Stimulated activated CD8-positive, alpha-beta memory T cell treated with anti-CD3 and anti-CD28 coated beads, Interleukin-15, amount 100 ng/mL, for 48 hours (primary cell): ENCODE measurements at places on chromosomes 11 and 22.
A peak's percentile ranks its signal among the peaks of the same experiment; 100 is the strongest.

DNA sequence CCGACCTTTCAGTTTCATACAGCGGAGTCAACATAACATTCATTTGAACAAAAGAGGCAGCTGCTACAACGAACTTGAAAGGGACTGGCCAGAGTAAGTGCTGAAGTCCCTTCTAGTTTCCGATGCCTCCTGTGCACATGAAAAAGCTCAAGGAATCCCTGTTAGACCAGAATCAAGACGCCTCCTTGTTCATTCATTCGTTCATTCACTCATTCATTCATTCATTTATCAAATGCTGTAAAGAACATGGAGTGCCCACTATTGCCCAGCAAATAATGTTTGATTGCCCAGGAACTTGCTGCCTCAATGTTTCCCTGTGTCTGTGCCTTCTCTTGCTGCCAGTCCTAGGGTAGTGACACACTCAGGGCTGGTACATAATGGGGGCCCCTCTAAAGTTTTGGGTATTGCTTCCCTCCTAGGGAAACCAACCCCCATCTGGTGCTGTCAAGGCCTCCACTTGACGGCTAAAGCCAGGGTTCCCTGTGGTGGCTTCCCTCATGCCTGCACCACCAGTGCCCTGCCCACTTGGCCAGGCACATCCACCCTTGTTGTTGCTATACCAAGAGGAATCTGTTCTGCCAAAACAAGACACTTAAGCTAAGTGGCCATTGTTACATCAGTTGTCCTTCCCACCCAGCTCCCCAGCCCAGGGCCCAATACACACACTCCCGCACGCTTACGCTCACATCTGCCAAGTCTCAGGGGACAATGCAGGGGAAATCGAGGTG lies 3.8 kb downstream of the TMPRSS13 start:
- DNase-seq = no peak

DNA sequence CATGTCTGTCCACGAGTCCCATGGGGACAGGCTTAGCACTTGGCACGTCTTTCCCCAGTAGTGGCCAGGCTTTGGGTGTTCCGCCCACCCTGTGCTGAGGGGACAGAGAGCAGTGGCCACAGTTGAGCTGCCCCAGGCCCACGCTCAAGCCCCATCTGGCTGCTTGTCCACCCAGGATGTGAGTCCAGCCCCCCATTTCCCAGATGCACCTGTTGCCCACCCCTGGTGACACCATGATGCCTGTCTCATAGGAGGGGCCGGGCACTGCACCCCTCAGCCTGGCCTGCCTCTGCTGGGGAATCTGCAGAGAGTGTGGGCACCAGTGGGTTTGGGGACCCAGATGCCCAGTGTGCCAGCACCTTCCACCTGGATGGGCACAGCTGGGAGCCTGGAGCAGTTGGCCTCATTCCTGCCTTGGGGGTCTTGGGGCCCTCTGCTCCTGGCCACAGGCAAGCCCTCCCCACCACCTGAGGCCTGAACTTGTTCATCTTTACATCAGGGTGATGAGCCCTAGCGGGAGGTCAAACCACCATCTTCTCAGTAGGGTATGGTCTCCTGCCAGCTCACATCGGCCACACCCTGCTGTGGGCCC lies 5.7 kb downstream of the SIGIRR start:
- DNase-seq = no peak

DNA sequence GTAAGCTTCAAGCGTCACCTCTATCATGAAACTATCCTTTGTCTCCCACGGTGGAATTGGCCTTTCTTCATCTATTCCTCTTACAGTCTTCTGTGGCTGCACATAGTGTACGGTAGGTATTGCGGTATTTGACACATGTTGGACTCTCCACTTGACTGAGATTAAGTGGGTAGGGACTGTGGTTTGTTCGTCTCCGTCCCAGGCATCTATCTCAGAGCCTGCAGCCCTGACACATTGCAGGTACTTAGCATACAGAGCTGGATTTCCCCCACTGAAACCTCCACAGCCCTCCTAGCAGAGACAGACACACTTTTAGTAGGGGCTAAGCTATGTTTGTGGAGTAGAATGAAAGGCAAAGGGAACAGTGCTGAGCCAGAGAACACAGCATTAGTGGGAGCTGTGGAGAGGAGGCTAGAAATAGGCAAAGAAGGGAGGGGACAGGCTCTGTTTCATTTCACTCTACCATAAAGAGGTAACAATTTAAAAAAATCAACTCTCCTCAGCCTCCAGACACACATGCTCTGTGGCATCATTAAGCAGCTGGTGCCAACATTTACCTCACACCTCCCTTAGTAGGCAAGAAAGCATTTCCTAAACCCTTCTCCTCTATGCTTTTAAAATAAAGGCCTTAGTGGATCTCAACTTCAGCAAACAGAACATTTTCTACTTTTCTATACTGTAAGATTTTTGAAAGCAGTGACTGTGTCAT lies 277.5 kb downstream of the KIRREL3 start:
- no peak for DNase-seq

- DNase-seq = no peak
Observed at GRCh38 chr11:34271727-34272126, 86.1 kb downstream of the ABTB2 start.

DNA sequence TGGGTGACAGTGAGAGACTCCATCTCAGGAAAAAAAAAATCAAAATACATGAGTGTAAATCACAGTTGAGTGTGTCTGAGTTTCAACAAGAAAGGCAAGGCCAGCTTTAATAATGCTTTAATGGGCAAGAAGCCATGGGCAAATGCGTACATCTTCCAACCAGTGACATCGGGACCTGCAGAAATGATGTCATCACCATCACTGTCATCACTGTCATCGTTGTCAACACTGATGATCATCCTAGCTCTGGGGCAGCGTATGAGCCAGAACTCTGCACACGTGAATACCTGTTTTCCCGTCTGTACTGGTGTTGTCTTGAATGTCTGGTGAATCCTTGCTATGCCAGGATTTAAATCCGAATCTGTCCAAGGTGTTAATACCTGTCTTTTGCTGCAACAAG lies 712.5 kb downstream of the BRD1 start:
- DNase-seq = no peak

GRCh38 chr11:118996926-118997626 lies 862 bp upstream of the CENATAC start:
- DNase-seq = no peak

- no peak for DNase-seq
Observed at GRCh38 chr11:34417202-34417601, 21.5 kb upstream of the CAT start.

- DNase-seq = no peak
Observed at GRCh38 chr11:115379528-115379927, 124.7 kb downstream of the CADM1 start.

GRCh38 chr22:30182815-30183214 lies 63.7 kb downstream of the LIF start:
- no peak for DNase-seq

- DNase-seq = no peak
Observed at GRCh38 chr11:9681583-9682372, 17.9 kb downstream of the SWAP70 start.

- no peak for DNase-seq
Observed at GRCh38 chr11:74522776-74523175, 29.3 kb upstream of the LIPT2 start.

GRCh38 chr11:12356944-12357655 lies 20.3 kb upstream of the PARVA start:
- no peak for DNase-seq

DNA sequence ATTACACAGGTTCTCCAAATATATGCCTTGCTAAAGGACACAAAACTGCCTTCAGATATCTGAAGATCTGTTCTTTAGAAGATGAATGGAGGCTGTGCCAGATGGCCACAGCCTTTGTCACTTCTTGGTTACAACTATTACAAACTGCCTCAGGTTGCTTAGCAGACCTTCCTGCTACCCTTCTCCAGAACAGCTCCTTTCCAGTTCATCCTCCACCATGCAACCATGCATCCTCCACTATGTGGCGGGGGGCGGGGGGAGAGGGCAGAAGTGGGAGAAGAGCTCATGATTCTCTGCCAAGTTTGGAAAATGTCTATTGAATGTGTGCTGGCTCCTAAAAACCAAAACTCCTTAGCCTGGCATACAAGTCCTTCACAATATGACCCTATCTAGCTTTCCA lies 267.5 kb downstream of the TTC28 start:
- DNase-seq = no peak

- no peak for DNase-seq
Observed at GRCh38 chr11:76313913-76314740, 66.8 kb downstream of the THAP12 start.

DNA sequence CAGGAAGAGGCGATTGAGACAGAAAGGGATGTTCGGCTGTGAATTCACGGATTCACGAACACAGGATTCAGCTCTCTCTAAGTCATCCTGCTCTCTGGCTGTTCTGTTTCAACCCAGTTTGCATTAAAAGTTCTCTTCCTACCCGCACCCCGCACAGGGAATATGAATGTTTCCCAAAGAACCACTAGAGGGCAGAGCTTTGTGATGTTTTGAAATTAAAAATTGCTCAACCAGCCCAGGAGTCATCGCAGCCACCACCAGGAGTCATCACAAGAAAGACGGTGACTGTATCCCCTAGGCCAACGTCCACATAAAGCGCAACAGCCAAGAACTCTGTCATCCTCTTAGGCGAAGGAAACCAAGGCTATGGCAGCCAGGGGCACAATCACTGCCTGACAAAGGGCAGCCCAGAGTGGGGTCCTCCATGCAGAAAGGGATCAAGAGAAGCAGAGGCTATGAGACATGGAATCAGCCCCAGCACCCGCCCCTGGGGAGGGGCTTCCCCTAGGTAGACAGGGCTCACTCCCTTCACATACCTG lies 122.4 kb downstream of the WT1 start:
- DNase-seq = peak; percentile 42

GRCh38 chr22:26887456-26887855 lies 230.1 kb downstream of the MIAT start:
- no peak for DNase-seq

DNA sequence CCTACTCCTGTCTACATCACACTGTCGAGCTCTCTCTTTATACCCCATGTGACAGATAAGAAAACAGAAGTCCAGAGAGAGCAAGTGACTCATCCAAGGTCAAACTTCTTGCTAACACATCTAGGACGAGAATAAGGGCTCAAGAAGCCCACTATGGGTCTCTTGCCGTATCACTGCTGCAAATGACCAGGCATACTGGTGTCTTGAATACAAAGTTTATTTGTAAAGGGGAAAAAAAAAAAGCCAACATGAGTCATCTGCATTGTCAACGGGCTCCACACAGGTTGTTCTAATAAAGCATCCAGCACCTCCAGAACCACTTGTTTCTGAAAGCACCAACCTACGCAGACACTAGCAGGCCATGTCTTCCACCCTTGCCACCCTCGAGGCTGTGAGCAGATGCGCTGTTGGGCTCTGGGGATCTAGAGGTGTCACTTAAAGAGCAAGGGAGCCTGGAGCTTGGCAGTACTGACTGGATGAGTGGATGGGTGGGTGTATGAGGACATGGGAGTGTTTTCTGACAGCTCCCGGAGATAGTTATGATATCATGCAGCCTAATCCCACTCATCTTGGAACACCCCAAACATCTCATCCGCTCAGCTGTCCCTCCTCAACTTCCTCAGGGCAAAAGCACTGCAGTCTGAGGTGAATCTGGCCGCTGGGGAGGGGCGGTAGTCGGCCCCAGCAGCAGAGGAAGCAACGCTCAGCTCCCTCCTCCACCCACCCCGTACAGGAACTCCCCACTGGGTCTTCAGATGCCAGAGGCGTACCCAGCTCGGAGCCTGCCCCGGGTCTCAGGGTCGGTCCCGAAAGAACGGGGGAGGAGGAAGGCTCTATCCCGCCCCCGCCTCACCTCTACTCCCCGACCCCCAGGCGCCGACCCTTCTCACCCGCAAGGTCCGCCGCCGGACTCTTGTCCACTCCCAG lies 1.0 kb downstream of the SMCO4 start:
- no peak for DNase-seq

- DNase-seq = no peak
Observed at GRCh38 chr22:20459152-20459542, 21.5 kb upstream of the SCARF2 start.

GRCh38 chr11:63518548-63518947 lies 12.7 kb downstream of the LGALS12 start:
- no peak for DNase-seq

- DNase-seq = no peak
Observed at GRCh38 chr11:1717745-1718144, 20.8 kb downstream of the KRTAP5-6 start.

- DNase-seq = no peak
Observed at GRCh38 chr11:130456286-130456685, 7.8 kb downstream of the ADAMTS15 start.

GRCh38 chr22:31102441-31103081 lies 4.8 kb downstream of the SELENOM start:
- no peak for DNase-seq

DNA sequence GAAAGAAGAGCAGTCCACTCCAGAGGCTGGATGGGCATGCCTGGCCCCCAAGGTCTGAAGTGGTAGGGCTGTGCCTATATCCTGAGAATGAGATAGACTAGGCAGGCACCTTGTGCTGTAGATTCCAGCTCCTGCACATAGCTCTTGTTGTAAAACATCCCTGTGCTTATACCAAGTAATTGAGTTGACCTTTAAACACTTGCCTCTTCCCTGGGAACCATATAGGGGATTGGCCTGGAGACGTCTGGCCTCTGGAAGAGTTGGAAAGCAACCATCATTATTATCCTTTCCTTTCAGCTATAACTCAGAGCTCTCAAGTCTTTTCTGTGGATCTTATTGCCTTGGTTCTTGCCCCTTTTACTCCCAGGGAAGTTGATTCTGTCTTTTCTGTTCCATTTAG lies 15.1 kb downstream of the LIMK2 start:
- DNase-seq = no peak

DNA sequence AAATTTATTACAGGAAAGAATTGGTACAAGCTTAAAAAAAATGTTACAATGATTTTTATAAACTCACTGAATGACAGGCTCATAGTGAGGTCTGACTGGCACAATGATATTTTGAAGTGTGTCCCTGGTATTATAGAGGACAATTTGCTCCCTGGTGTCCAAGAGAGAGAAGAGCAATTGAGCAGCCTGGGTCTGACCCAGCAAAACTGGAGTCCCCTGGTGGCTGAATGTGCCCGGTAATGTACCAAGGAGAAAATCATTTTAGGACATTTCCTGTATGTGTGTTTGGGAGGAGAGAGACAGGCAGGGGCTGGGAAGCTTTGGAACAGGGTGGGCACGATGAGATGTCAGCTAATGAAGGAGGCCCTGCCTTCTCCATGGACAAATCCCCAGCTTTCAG lies 125.3 kb downstream of the APOL5 start:
- no peak for DNase-seq

GRCh38 chr11:47186700-47187695 lies 764 bp upstream of the PACSIN3 start:
- peak; percentile 23 for DNase-seq

DNA sequence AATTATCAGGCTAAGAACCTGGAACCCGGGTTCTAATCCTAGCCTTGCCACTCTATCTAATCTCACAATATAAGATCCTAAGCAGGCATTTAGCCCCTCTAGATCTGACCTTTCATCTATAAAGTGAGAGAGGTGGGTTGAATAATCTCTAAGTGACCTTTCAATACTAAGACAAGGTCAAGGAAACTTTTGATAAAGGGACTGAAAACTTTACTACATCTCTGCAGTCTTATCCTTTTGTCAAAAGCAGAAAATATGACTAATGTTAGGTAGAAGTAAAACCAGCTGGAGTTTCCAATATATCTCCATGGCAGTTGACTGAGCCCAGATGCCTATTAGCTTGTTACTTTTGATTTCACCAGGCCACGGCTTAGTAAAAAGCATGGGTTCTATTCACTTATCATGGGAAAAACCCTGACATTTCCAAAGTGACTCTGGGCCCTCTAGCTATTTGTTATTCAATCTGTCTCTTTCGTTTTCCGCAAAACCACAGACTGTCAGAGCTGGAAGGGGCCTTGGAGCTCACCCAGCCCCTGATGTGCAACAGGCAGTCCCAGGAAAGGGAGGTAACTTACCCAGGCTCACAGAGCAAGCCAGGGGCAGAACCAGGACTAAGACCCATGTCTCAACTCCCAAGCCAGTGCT lies 75.8 kb downstream of the RAB30 start:
- no peak for DNase-seq
